Activated CD4-positive, alpha-beta T cell treated with anti-CD3 and anti-CD28 coated beads, Interleukin-2, amount 10 ng/mL, durations not matched to agents 24 days and 14 days (primary cell): ENCODE measurements at places on chromosomes 4 and X. TPM values are rescaled to one million over a fixed set of nuclear protein-coding genes. Genes with fewer than 3 reads are reported as not detected.
A peak's percentile ranks its signal among the peaks of the same experiment; 100 is the strongest.

S100P gene
- total RNA-seq, result 2.1 and 2.8 TPM in 2 replicates

SRPX2 gene
- not detected in 2 replicates for total RNA-seq

RAI2 gene
- total RNA-seq, result 0.14 and 0.16 TPM in 2 replicates

ETDA gene
- not detected in 2 replicates for total RNA-seq

DNA sequence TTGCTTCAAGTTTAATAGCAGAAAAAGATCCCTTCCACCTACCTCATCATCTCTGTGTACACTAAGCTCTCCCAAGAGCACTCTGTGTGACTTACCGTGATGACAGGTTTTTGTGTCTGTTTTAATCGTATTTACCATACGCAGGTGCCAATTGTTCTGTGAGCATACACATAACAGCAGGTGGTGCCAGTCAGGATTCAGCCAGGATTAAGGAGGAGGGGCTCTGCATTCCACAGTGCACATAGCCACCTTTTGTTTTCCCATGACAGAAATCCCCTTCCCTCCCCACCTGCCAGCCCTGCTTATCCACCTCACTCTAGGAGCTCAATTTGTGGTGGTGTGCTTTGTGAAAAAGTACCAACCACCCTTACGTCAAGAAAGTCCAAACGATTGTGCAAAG lies 14.8 kb downstream of the ANK2 start:
- no peak overlapping the region for H3K27ac ChIP-seq
- no peak for DNase-seq
- no peaks in the 10 kb centered on the region for H3K36me3 ChIP-seq
- H3K4me1 ChIP-seq, result no peaks in the 10 kb centered on the region
- H3K27me3 ChIP-seq, result peaks cover 2% of the 10 kb centered on the region
- no peak overlapping the region for H3K4me3 ChIP-seq

- DNase-seq, result no peak
- H3K27ac ChIP-seq, result no peak overlapping the region
- no peak overlapping the region for H3K4me3 ChIP-seq
- H3K27me3 ChIP-seq, result peaks cover 3% of the 10 kb centered on the region
Measured at GRCh38 chr4:152920768-152921167, 15.4 kb upstream of the FHDC1 start.

DNA sequence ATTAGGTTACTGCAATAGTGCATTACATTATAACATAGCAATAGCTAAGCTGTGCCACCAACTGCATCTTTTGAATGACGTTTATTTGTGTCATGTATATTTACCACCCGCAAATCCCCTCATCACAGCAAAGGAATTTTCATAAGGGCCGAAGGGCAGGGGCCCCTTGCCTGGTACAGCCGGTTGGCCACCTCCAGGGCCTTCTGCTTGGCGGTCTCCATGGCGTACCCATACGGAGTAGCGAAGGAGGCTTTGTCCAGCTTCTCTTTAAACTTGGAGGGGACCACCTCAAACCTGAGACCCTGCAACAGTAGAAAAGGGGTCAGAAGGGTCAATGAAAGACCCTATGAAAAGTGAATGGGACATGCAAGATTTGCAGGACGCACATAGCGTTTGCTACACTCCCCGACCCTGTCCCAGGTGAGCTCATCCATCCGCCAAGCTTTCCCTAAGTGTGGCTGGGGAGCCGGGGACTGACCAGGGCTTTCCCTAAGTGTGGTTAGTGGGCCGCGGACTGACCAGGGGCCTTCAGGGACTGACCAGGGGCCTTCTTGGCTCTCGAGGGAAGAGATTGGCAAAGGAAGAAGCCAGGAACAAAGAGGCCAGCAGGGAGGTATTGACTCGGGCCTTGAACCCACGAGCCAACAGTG lies 10.6 kb downstream of the ASMTL start:
- peak; percentile 51 for DNase-seq
- no peaks in the 10 kb centered on the region for H3K4me1 ChIP-seq

- H3K4me1 ChIP-seq, result no peaks in the 10 kb centered on the region
- H3K36me3 ChIP-seq, result no peaks in the 10 kb centered on the region
- H3K4me3 ChIP-seq, result no peak overlapping the region
- peaks cover 21% of the 10 kb centered on the region for H3K27me3 ChIP-seq
Measured at GRCh38 chr4:148452970-148453369, 10.8 kb upstream of the NR3C2 start.

GRCh38 chr4:2944586-2945526 lies 18.4 kb downstream of the NOP14 start:
- DNase-seq, result no peak
- H3K27me3 ChIP-seq, result no peaks in the 10 kb centered on the region
- H3K4me1 ChIP-seq, result peaks cover 20% of the 10 kb centered on the region
- H3K36me3 ChIP-seq, result peaks cover 82% of the 10 kb centered on the region
- no peak overlapping the region for H3K27ac ChIP-seq

- H3K27me3 ChIP-seq, result no peaks in the 10 kb centered on the region
- H3K4me1 ChIP-seq, result no peaks in the 10 kb centered on the region
- no peak for DNase-seq
- no peak overlapping the region for H3K27ac ChIP-seq
Measured at GRCh38 chr4:103948244-103949018, 228.6 kb upstream of the TACR3 start.

GRCh38 chr4:79980448-79980847 lies 92.6 kb downstream of the ANTXR2 start:
- DNase-seq, result no peak
- no peak overlapping the region for H3K27ac ChIP-seq
- H3K36me3 ChIP-seq, result peaks cover 45% of the 10 kb centered on the region

- peaks cover 17% of the 10 kb centered on the region for H3K4me1 ChIP-seq
- H3K27ac ChIP-seq, result no peak overlapping the region
- H3K36me3 ChIP-seq, result no peaks in the 10 kb centered on the region
- H3K27me3 ChIP-seq, result peaks cover 13% of the 10 kb centered on the region
- no peak for DNase-seq
Measured at GRCh38 chr4:37882665-37883296, 8.1 kb upstream of the TBC1D1 start.
